T-helper 22 cell (primary cell): ENCODE measurements at places on chromosomes 16 and 17.

- no peak for DNase-seq
Observed at GRCh38 chr16:89193576-89194293, 6.6 kb downstream of the SLC22A31 start.

- no peak for DNase-seq
Observed at GRCh38 chr17:19020016-19020415, 15.5 kb upstream of the FAM83G start.

DNA sequence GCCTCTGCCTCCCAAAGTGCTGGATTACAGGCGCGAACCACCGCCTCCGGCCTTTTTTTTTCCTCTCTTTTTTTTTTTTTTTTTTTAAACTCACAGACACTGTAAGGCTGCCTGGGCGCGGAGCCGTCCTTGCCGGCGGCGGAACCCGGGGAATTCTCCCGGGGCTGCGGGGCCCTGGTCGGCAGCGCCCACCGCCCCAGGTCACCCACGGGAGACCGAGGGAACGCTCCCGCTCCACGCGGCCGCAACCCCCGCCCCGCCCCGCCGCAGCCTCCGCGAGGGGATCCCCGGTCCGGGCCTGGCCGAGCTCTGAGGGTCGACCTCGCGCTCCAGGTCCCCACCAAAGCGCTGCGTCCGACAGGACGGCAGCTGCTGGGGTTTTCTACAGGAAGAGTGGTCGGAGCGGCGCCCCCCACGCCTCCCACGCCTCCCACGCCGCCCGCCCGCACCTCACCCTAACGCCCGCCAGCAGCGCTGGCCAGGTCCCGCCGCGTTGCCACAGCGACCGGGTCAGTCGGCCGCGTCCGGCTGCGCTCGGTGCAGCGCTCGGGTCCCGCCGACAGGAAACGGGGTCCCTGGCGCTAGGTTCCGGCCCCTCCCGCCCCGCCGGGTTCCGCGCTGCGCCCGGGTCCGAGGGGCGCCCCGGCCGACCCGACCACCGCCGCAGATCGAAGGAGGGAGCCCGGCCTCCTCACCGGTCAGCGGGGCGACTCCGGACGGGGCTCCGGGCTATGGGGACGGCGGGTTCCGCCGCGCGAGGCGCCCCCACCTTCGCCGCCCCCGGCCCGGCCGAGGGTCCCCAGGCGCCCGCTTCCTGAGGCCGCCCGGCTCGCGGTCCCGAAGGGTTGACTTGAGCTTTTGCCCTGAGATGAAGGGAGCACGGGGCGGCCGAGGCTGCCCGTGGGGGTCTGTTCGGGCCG, at the start of gene CCDC57:
Gene CCDC57 (minus strand): TSS at position 512 of the 920 bp plus-strand sequence. CDS start 10,898 bp downstream, outside the sequence.
- DNase-seq = no peak

DNA sequence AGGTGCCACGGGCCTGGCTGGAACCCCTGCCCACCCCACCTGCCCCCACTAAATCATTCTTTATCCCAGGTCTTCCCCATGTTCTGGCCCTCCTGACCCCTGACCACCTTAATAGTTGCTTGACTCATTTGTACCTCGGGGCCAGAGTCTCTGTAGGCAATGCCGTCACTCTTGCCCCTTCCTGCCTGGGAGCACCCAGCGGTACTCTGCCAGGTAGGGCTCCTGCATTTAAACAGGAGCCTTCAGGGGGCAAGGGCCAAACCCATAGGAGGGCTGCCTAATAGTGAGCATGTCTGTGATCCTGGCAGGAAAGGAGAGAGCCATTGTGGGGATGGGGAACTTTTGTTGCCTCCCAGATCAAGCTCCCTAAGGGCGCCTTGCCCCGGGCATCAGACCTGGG, 8.8 kb upstream of the ITGA3 start:
- DNase-seq = no peak

DNA sequence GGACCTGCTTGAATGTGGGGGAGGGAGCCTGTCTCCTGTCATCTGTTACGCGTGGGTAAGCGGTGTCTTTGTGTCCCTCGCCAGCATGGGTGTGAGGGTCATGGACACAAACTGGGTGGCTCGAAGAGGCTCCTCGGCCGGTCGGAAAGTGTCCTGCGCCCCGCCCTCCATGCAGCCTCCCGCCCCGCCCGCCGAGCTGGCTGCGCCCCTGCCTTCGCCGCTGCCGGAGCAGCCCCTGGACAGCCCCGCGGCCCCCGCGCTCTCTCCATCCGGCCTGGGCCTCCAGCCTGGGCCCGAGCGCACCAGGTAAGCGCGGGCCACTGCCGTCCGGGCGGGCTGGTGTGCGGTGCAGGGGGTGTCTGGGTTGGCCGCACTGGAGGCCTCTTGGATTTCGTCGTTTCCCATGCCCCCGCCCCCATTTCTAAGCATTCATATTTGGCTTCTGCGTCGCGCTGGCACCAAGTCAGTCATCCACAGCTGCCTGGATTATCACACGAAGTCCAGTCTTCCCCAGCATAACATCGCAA, 43.8 kb downstream of the ELAC2 start:
- no peak for DNase-seq

- no peak for DNase-seq
Observed at GRCh38 chr17:37207103-37207502, 168.7 kb upstream of the C17orf78 start.

GRCh38 chr16:57377080-57377841, 5.0 kb downstream of the CX3CL1 start:
- no peak for DNase-seq

GRCh38 chr16:24753437-24753836, 24.0 kb downstream of the TNRC6A start:
- DNase-seq = no peak

- no peak for DNase-seq
Observed at GRCh38 chr16:51648526-51648925, 497.5 kb upstream of the SALL1 start.
